Tongue (tissue), 3 donors: ENCODE measurements at places on chromosomes 5 and 9.

DNA sequence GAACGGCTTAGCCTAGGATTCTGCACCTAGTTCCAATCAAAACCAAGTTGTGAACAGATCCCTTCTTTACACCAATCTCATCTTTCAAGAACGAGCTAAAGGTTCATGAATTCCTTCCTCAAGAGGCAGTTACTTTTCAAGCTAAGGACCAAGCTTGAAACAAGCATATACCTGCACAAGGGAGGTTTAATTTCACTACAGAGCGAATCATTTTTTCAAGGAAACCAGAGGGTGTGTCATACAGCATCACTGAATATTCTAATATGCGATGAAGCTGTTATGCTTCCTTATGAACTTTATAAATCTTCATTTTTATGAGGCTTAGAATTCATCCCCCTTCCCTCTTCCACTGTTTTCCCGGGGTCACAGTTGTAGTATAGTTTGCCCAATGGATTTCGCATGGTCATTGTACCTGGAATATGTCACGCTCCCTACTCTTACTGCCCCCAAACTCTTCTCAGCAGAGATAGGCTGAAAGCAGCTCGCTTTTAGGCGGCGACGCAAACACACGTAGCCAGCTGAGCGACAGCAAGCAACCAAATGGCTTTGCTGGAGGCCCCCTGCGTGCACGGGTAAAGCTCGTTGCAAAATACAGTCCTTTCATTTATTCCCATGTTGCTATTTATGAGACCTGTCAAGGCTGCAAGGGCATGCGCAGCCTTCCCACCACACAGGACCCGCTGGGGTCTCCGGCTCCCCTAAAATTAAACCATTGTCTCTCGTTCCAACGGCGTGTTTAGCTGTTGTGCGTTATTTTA, 832 bp downstream of the LMBRD2 start:
- peak; percentile 58 for DNase-seq

- no peak for DNase-seq
These were observed 252.1 kb upstream of the ZNF608 start for GRCh38 chr5:124998520-124998919.

- DNase-seq = no peak
These were observed 636.2 kb upstream of the CCNG1 start for GRCh38 chr5:162801235-162801634.

- DNase-seq = no peak
These were observed 15.0 kb downstream of the SKP1 start for GRCh38 chr5:134161513-134162395.

DNA sequence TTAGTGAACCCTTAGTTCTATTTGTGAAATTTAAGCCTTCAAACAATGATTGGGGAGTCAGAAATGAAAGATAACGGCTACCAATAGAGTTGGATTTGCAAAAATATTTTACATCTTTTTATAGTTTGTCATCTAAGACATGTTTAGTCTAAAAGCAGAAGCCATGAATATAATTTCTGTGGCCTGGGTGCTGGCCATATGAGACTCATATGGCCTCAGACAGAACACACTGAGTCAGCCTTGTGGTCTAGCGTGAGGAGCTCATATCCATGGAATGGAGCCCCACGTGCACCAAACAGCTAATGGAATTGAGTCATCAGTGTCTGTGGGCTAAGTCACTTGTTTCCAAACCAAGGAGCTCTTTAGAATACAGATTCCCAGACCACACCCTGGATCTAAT, 240.7 kb upstream of the NREP start:
- no peak for DNase-seq

DNA sequence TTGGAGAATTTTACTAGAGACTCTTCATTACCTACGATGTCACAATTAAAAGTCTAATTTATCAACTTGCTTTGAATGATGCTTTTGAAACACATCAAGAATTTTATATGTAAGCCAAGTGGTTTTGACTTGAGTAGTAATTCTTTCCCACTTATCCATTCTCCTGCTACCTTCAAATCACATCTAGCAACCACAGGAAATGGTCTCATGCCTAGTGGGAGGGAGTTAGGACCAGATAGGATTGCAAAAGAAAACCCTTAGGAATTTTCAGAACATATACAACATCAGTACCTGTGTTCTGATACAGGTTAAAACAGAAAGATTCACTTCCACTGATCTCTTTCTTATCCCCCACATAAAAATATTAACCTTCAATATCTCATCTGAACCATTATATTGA, 260.4 kb downstream of the CWC27 start:
- DNase-seq = no peak

GRCh38 chr9:98182069-98182820, 10.2 kb downstream of the CORO2A start:
- no peak for DNase-seq
